ENCODE measurements at places on chromosomes 1 and 21.

- DNase-seq: no peak
These were observed 28.6 kb downstream of the TMEM53 start for GRCh38 chr1:44645476-44646244.

DNA sequence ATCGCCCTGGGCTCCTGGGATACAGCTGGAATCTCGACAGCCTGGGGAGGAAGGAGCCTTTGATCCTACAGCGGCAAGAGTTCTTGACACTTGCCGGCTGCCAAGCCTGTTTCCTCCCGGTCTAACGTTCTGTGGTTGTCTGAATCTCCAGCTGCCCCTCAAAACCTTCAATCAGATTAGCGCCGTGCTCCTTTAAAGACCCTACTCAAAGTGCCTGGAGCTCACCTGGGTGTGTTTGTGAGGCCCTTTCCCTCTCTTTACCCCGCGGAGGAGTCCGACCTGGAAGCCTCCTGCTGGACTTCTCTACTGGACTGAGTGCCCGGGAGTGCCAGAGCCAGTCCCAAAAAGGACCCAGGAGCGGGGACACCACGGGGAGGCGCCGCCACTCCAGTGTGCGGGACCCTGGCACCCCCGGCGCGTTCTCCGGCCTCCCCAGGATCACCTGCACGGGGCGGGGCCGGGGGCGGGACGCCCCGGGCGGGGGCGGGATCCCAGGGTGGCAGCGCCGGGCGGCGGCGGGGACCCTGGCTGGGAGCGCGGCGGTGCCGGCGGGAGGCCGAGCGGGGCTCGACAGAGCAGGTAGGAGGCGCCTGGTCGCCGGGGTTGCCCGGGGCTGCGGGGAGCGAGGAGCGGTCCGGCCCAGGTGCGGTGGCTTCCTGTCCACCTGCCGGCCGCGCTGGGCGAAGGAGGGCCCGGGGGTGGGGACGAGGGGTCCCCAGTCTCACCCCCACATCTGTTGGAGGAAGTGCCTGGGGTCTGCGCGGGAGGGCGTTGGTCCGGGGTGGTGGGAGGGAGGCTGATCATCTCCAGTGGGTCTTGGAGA lies at the start of gene NCMAP:
NCMAP (plus strand) TSS at position 497 of the 823 bp plus-strand sequence. CDS start 39,344 bp downstream, outside the sequence.
- no peak for DNase-seq

DNA sequence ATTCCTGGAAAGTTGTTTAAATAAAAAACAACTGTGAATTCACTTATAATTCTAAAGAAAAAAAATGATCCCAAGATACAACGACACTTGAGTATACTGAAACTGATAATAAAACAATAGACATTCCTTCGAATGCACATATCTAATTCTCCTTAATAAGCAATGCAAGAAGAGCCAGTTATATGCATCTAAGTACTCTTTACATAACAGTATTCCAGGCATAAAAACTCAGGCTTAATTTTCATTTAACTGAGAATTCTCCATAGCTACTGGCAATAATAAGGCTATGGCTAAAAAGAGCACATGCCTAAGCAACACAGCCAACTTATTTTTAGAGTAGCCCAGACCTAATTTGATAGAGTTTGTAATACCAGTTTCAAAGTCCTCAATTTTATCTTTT lies 31.2 kb downstream of the SASS6 start:
- DNase-seq: no peak

- no peak for DNase-seq
These were observed 538.1 kb upstream of the ZRANB2 start for GRCh38 chr1:71618766-71619530.

DNA sequence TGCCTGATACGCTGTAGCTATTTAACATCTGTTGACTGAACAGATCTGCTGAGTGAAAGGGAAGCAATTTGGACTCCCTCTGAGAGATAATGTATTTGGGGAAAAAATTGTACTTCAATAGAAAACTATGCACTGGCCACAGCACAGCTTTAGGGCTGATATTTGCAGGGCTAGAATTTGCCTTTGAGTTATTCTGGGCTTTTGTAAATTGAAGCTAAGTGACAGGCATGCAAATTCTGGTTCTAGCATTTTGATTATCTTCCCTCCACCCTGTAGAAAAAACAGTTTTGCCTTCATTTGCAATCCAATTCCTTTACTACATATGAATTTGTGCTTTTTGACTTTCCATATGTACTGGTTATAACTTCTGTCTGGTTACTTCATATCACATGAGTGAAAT lies 7.9 kb downstream of the KYAT3 start:
- no peak for DNase-seq
